ENCODE measurements at places on chromosomes 2 and 18.

DNA sequence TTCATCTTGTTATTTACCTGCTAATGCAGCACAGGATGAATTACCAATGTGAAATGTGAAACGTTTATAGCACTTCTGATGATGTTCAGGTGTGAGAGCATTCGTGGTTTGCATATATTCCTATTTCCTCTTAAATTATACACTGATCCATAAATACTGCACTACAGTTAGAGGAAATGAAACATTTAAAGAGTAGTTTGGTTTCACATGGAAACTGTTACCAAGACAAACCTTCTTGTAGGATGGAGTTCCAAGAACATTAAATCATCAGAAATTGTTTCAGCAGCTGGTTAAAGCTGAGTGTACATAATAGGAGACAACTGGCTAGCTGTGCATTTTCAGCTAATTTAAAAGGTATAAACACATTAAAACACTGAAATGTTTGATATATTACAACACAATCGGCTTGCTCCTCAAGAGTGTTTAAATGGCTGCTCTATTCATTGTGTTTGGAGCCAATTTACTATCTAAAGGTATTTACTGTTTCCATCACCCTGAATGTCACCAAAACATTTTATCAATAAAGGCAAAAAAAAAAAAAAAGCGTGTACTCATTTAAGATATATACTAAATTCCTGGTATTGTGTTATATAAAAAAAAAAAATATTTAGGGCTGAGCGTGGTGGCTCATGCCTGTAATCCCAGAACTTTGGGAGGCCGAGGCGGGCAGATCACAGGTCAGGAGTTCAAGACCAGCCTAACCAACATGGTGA, 100.6 kb downstream of the DYM start:
- no peak for DNase-seq

- DNase-seq = peak; percentile 56
Observed at GRCh38 chr2:46062637-46063412, 234.4 kb upstream of the EPAS1 start.

- no peak for DNase-seq
Observed at GRCh38 chr18:10299643-10300042, 154.8 kb upstream of the APCDD1 start.

GRCh38 chr2:202780514-202781021, 91.0 kb downstream of the ICA1L start:
- no peak for DNase-seq

- DNase-seq = no peak
Observed at GRCh38 chr2:41602341-41602740, 445.5 kb upstream of the PKDCC start.

DNA sequence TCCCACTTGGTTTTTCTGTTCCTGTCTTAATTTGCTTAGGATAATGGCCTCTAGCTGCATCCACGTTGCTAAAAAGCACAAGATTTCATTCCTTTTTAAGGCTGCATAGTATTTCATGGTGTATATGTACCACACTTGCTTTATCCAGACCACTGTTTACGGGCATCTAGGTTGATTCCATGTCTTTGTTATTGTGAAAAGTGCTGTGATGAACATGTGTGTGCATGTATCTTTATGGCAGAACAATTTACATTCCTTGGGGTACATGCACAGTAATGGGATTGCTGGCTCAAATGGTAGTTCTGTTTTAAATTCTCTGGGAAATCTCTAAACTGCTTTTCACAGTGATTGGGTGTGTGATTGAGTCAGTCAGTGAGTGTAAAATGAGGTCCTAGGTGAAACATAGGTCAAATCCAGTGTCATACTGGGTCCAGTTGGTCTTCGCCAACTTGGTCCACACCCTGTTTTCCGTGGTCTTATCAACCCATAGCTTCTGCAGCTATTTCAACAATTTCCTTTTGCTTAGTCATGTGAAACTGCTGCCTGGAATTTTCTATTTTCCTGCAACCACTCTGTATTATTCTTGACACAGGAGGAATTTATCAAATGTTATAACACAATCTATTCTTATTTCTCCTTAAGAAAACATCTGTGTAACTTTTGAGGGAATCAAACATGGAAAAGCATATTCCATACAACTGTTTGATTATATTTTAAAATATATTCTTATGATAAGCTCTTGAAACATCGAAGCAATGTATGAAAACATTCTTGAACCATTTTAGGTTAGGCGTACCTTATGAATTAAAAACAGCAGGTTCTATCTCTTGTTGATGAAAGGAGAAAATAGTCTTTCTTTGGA, 82.9 kb downstream of the ADCYAP1 start:
- DNase-seq = no peak

DNA sequence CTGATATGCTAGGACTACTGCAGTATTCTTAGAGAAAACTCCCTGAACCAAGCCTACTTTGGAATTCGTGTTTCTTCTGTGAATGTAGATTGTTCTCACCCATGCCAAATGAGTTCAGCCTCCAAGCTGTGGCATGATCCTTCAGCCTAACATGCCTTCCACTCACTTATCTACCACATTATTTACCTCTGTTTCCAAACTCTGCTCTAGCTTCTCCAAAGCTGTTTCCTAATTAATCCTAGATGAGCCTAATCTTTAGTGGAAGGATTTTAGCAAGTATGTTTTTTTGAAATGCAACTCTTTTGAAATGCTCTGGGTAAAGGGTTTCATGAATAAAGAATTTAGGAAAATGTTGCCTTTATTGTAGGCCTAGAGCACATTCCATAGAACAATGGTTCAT, 152.9 kb upstream of the MMADHC start:
- no peak for DNase-seq

GRCh38 chr18:41545091-41545888, 409.7 kb upstream of the PIK3C3 start:
- no peak for DNase-seq

All from stimulated activated CD8-positive, alpha-beta memory T cell treated with anti-CD3 and anti-CD28 coated beads, Interleukin-4, amount 100 ng/mL, for 4 hours (primary cell).